ENCODE measurements at places on chromosomes 2 and 18. TPM values are rescaled to one million over a fixed set of nuclear protein-coding genes. Genes with fewer than 3 reads are reported as not detected.

- peak; percentile 59 for DNase-seq
These were observed 55.3 kb downstream of the RFTN2 start for GRCh38 chr2:197620133-197620532.

SH3RF3 gene
- polyA plus RNA-seq: 4.0 TPM

FAM228B gene
- polyA plus RNA-seq: 29.7 TPM

DPP10 gene
- 17.1 TPM for polyA plus RNA-seq

GRCh38 chr18:35099911-35100310 is 58.7 kb downstream of the MAPRE2 start:
- DNase-seq: no peak

DNA sequence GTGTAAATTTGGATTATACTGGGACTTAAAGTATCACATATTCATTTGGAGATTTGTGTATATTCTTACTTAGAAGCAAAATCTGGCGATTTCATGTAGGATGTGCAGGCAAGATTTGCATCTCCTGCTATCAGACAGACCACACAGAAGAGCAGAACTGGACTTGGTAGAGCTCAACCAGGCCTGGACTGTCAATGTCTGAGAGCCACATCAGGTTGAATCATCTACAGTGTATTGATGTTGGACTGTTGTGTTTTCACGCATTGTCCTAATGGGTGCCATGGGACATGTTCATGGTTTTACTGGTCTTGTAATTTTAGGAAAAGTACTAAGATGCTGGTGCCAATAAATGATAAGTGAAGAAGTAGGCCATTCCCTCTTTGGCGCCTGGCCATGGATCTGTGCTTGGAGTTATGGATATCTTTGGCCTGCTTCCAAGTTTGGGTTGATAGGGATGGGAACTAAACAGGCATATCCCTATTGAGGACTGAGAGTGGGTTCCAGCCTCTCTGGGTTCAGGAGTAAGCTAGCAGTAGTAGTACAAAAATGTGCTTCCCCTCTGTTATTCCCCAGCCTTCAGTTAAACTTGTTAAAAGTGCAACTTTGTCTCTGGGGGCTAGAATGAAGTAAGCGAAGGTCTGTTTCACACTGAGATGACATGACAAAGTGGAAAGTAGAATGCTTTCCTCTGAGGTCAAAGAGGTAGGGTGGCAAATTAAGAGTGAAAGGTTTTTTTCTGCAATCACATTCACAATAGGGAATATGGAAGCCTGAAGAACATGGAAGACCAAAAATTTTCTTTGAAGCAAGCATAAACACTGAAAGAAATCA is 49.2 kb upstream of the NEMP2 start:
- no peak for DNase-seq

DNA sequence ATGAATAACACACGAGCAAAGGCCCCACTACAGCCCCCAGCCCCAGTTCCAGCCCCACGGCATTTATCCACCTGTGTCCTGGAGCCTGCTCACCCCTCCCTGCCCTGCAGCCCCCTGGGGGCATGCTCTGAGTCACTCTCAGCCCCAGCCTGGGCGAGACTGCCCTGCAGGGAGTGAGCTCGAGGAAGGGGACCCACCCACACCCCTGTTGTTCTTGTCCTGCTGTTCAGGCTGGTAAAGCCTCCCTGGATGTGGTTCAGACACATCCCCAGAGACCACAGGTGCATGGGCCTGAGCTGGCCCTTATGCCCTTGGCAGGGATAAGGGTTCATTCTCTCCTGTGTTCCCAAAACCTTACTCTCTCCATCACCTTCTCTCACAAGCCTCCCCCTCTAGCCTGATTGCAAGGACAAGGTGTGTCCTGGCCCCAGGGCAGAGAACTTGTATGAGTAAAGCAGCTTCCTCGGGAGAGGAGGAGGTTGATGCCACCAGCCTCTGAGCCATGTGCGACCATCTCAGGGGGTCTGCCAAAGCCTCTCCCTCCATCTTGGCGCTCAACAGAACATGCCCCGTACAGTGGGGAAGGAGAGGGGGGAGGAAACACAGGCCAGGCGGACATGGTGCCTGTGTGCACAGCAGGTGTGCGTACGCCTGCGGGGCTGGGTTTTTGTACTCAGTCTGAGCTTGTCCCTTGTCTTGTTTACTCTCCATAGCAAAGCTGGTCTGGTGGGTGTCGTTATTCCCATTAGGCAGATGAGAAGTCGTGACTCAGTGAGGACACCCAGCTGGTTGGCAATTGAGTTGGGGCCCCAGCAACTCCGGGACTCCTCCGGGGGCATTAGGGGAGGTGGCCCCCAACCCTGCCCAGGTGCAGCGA is 64.4 kb downstream of the CIB4 start:
- DNase-seq: no peak

DNA sequence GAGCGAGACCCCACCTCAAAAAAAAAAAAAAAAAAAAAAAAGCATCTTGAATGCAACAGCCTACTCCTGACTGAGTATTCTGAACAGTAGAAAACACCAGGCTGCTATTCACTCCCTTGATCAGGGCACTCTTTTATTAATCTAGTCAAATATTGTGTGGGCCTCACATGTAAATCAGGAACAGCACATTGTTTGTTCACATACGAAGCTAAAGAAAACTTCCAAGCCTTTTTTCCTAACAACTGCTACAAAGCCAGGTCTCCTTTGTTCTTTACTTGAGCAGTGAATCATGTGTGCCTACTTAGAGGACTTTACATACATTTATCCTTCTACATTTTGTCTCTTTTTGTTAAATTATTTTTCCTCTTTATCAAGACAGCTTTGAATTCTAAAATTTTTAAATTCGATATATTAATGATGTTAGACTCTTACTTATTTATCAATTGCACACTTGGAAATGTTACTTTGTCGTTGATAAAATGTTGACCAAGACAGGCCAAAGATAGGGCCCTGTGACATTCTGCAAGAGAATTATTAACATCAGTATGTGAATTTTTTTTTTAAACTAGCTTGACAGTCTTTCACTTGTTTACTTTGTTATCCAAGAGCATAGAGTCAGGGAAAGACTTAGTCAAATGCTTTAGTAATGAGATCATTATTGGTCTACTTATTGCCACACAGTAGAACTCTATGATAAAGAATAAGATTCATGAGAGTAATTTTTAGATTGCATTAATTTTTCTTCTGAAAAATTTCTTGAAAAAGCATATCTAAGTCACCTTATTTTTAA is 13.2 kb downstream of the SPATS2L start:
- no peak for DNase-seq

DNA sequence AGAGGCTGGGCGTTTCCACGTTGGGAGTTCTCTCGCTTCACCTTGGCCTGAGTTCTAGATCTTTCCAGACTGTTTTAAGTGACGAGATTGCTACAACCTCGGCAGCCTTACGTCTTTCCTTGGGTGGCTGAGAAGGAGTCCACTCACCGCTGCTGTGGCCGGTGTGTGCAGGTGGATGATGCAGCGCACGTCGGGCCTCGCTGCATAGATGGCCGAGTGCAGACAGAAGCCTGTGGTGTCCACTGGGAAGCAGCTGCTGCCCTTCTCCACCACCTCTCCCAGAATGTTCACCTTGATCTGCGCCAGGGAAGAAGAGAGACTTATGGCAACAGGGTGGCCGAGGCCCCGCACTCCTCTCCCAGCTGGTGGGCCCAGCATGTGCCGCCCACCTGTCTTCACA is 75.7 kb downstream of the ADD2 start:
- DNase-seq: no peak

CRACDL gene
- 2.5 TPM for polyA plus RNA-seq
